SJSA1 (cell line): ENCODE measurements at places on chromosomes 2 and 18. TPM values are rescaled to one million over a fixed set of nuclear protein-coding genes. Genes with fewer than 3 reads are reported as not detected.

The APOB gene
- total RNA-seq = not detected in 2 replicates

The UGT1A6 gene
- not detected in 2 replicates for total RNA-seq

The POTEI gene
- total RNA-seq = not detected in 2 replicates

The CBLN2 gene
- total RNA-seq = not detected in 2 replicates

The CSRNP3 gene
- not detected in 2 replicates for total RNA-seq

The IL1R2 gene
- total RNA-seq = 0.16 TPM in 1 of 2 replicates, not detected in the other

The AGXT gene
- 0.26 TPM in 1 of 2 replicates, not detected in the other for total RNA-seq

The M1AP gene
- total RNA-seq = not detected in 2 replicates

The IL1F10 gene
- not detected in 2 replicates for total RNA-seq

The R3HDM1 gene
- 7.0 and 8.8 TPM in 2 replicates for total RNA-seq

The GKN1 gene
- total RNA-seq = not detected in 2 replicates

The GULP1 gene
- 108 and 135 TPM in 2 replicates for total RNA-seq

GRCh38 chr2:74383254-74383653, 3.1 kb upstream of the DCTN1 start:
- no peak for DNase-seq

- no peak for DNase-seq
Measured at GRCh38 chr2:203510941-203511305, 24.2 kb downstream of the RAPH1 start.

DNA sequence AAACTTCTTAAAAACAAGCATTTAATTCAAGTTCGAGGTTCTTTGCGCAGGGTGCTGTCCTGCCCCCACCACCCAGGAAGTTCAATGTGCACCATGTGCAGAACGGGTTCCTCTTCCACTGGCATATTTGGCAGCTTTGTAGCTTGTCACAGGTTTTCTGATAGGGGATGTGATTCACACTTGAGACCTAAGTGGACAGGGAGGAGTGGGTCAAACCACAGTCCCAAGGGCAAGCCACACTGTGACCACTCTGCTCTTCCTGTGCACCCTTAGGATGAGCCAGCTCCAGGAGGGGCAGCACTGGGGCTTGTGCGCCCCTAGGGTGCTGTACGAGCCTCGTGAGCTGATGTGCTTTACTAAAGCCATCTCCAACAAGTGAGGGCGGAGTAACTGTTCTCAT, 82.5 kb downstream of the TGFA start:
- DNase-seq = no peak

DNA sequence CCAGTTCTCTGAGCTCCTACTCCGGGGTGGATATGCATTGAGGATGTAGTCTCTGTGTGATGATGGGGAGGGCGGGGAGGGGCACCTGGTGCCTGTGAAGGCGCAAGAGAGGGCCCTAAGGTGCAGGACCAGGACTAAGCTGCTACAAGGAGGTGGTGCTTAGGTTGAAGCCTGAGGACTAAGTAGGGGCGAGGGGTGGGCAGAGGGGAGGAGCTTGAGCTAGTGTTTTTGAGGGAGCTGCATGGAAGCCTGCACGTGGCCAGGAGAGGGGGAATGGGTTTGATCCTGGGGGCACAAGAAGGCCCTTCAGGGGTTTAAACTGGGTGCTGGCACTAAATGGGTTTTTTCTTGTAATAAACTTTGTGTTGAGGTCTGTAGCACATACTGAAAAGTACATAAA, 105.0 kb downstream of the UGGT1 start:
- no peak for DNase-seq

GRCh38 chr2:41728788-41729338, 319.0 kb upstream of the PKDCC start:
- DNase-seq = no peak

GRCh38 chr18:24993628-24994027, 358.3 kb downstream of the ZNF521 start:
- DNase-seq = no peak

DNA sequence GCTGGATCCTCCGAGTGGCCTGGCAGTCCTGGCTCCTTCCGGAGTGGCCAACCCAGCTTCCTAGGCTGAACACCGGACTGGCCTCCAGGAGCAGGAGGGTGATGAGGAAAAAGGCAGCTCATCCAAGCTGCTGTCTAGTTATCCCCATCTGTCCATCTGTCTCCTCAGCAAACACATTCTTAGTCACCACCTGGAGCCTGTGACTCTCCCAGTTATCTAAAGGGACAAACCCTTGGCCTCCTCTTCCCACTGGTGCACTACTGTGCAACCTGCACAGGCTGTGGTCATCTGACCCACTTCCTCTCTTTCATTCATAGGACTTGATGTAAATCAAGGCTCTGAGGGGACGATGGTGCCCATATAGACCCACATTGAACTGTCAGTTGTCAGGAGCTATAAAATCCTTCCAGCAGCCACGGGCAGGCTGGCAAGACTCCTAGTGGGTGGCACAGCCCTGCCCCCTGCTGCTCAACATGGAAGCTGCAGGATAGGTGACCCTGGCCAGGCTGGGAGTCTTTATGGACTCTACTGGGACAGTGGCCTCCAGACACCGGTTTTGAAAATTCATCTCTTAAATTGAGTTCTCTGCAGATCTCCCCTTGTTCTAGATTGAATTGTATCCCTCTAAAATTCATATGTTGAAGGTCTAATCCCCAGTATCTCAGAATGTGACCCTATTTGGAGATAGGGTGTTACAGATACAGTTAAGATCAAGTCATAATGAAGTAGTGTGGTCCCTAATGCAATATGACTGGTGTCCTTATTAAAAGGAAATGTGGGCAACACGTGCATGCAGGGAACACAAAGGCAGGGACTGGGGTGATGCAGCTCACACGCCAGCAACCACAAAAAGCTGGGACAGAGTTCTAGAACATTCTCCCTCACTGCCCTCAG, 29.3 kb upstream of the DUSP2 start:
- peak; percentile 68 for DNase-seq

GRCh38 chr18:10511236-10511635, 14.6 kb upstream of the NAPG start:
- DNase-seq = no peak

GRCh38 chr2:226911932-226912331, 76.1 kb downstream of the RHBDD1 start:
- DNase-seq = no peak

DNA sequence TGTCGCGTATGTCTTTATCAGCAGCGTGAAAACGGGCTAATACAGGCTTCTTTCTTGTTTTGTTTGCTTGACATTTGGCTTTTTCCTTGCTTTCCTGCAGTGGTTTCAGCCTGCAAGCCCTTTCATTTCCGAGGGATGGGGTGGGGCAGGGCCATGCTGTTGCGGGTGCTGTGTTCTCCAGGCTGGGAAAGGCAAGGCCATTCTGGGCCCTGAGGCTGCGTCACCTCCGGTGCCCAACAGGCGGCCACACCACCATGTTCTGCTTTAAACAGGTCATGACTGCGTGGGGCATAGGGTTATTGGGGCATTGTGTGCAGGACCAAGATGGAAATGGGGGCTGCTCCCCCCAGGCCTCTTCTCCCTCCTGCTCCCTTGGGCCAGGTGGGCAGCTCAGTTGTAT, 38.6 kb upstream of the PLB1 start:
- DNase-seq = no peak

DNA sequence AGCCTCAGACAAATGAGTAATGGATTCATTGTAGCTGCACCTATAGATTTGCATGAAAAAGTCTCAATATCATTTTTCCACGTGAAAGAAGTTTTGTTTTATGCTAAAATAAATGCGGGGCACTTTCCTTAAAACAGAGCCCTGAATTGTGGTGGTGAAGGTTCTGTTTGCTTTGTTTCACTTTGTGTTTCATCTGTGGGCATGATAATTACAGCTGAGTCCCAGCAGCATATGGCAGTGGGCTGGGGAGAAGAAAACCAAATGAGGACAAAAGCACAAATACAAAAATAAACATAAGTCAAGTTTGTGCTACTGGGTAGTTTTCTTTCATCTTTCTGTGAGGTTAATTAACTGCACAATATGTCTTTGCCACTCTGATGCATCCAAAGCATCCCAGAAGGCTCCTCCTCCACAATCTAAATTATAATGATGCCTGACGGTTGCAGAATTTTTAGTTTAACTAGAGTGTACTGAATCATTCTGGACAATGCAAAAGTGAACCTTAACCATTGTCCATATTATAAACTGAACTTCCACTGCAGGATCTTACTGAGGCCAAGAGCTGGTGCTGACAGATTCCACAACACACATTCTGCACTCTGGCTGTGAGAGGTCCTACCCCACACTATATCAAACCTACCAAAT, 97.6 kb downstream of the DSC3 start:
- no peak for DNase-seq

- DNase-seq = no peak
Measured at GRCh38 chr2:26559556-26559955, 81.6 kb downstream of the CIB4 start.

- DNase-seq = no peak
Measured at GRCh38 chr2:12164689-12165088, 418.3 kb downstream of the LPIN1 start.

DNA sequence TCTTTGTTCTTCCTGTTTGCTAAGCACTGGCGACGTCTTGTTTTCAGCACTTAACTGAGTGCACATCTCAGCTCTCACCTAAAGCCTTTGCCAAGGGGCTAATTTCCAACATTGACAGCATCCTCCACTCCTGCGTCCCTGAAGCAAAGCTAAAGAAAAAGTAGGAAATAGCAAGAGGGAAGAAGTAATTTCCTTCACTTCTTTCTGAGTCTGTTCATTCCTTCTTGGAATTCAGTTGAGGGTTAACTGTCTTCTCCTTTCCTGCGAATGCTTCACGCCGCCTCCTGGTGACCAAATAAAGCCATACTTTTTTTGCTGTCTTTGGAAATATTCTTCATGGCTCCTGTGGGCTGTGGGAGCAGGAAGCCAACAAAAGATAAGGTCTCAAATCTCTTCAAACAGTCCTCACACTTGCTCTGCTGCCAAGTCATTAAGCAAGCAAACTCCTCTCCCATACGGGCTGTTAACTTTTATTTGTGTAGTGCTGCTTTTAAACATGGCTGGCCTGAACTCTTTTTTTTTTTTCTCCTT, 100.9 kb downstream of the DPP10 start:
- DNase-seq = no peak

GRCh38 chr2:70830366-70830765, 5.2 kb downstream of the CD207 start:
- DNase-seq = no peak

DNA sequence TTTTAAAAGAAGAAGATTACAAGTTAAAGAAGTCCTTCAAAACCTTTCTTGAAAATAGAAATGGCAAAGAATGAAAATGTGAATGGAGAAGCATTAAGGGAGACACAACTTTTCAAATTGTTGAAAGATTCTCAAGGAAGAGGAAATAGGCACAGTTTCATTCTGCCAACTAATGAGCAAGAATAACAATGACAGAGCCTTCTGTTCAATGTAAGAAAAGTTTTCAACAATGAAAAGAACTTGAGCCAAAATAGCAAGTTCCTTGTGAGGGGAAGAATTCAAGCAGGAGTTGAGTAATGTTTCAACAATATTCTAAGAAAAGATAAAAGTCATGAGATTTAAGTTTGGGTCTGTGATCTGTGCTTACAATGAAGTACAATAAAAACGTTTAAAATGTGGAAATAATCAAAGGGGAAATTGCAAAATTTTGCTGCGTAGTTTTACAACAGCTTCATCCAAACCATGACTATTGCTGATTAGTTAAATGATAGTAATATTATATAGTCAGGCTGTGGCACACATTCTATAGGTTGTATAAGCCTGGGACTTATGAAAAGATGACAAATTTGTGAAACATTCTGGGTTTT, 122.6 kb downstream of the METTL4 start:
- no peak for DNase-seq

DNA sequence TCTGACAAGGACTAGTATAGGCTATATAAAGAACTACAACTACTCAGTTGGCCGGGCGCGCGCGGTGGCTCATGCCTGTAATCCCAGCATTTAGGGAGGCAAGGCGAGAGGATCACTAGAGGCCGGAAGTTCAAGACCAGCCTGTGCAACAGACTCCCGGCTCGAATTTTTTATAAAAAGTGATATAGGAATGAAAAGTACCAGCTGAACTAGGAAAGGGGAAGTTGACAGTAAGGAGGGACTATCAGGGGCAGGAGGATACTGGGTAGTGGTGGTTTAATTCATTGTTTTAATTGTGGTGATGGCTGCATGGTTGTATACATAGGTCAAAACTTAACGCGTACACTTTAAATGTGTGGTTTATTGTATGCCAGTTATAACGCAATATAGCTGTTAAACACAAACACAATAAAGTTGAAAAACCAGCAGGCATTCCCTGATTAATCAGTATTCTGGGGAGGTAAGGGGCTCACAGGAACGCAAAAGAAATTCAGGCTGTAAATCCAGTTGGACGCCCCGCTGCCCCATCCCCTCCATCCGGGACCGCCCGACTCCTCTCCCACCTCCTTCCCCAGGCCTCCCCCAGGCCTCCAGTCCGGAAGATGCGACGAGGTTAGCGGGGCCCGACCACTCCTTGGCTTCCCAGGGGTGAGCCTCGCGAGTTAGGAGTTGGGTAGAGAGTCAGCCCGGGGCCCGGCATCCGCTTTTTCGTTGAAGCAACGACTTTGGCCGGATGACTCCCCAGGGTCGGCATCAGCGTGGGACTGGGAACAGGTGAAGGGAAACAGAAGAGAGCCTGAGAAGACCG, 746 bp upstream of the POLR1B start:
- no peak for DNase-seq

DNA sequence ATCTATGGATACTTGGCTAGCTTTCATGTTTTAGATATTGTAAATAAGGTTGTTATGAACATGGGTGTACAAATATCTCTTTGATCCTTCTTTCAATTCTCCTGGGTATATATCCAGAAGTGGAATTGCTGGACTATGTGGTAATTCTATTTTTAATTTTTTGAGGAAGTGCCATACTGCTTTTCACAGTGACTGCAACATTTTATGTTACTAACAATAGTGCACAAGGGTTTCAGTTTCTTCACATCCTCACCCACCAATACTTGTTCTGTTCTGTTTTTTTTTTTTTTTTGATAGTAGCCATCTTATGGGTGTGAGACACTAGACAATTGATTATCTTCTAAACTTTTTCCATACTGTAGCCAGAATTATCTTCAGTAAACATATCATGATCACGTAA, 17.3 kb upstream of the NEUROD1 start:
- no peak for DNase-seq

DNA sequence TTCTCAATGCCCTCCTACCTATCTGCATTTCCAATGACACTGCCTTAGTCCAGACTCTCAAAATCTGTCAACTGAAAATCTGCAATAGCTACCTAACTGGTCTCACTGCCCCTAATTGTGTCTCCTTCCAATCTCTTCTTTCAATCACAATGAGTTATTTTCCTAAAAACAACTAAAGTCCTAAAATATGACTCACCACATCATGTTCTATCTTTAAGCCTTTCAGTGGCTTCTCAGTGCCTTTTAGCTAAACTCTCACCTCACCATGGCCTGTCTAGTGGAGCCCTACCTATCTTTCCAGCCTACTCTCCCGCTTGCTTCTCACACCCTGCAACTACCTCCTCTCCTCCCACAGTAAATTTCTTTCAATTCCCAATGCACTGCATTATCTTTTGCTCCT, 220.9 kb upstream of the PKDCC start:
- no peak for DNase-seq

GRCh38 chr18:54388203-54389142, 30.8 kb downstream of the C18orf54 start:
- DNase-seq = peak; percentile 83

GRCh38 chr2:172472446-172473033, 45.2 kb downstream of the ITGA6 start:
- no peak for DNase-seq
